Spinal cord (tissue), 10 donors: ENCODE measurements at places on chromosomes 1 and 21. TPM values are rescaled to one million over a fixed set of nuclear protein-coding genes. Genes with fewer than 3 reads are reported as not detected.
A peak's percentile ranks its signal among the peaks of the same experiment; 100 is the strongest.

Gene IFI44L
- polyA plus RNA-seq: 19.6 TPM

Gene IGSF9
- 4.0 TPM for polyA plus RNA-seq

Gene LCE2A
- polyA plus RNA-seq: not detected

Gene SPRR1A
- polyA plus RNA-seq: not detected

Gene ATP1A2
- 440 TPM for polyA plus RNA-seq

Gene TMEM52
- 9.0 TPM for polyA plus RNA-seq

Gene NHLH1
- polyA plus RNA-seq: 5.2 TPM

Gene CBR3
- 2.4 TPM for polyA plus RNA-seq

DNA sequence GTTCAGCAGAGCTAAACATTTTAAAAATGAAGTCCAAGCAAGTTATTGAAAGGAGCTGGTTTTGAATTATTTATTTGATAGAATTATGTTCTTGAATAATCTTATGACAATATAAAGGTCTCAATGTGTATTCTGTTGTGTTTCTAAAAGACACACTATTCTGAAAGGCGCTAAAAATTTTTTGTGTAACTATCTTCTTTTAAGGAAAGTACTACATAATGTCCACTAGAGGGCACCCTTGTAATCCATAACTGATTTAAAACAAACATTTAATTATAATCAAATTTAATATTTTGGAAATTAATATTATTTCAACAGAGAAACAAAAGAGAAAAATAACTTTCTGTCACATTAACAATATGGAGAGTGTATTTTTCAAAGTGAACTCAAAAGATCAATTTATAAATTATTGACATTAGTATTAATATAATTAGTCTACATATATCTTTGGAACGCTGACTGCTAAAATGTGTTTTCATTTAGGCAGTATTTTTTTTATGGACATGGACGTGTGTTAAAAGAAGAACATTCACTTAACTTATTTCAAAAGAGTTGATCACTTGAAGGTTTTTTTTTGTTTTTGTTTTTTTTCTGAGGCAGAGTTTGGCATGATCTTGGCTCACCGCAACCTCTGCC lies 248.4 kb downstream of the DENND1B start:
- no peaks in the 10 kb centered on the region for H3K4me1 ChIP-seq
- H3K36me3 ChIP-seq: no peaks in the 10 kb centered on the region
- no peak overlapping the region for H3K4me3 ChIP-seq
- DNase-seq: peak; percentile 24

GRCh38 chr1:62809788-62810187 lies 25.9 kb downstream of the ATG4C start:
- H3K36me3 ChIP-seq: no peaks in the 10 kb centered on the region
- H3K4me3 ChIP-seq: no peak overlapping the region
- no peak for DNase-seq
- H3K4me1 ChIP-seq: no peaks in the 10 kb centered on the region

GRCh38 chr1:230280906-230281413 lies 145.2 kb downstream of the PGBD5 start:
- H3K36me3 ChIP-seq: peaks cover 59% of the 10 kb centered on the region
- DNase-seq: no peak
- no peaks in the 10 kb centered on the region for H3K27me3 ChIP-seq
- H3K4me3 ChIP-seq: no peak overlapping the region

DNA sequence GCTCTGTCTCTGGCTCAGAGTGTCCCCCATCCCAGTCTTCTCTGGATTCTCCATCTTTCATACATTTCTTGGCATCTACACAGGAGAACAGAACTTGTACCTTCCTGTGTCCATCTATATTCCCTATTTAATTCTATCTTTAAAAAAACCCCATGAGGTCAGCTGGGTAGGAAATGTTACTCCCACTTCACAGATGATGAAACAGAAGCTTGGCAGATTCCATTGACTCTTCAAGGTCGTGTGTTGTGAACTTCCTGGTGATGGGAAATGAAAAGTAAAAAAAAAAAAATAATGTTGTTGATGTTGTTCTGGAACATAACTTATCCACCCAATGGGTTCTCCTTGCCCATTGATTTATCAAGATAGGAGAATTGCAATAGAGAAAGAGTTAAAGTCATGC lies 8.9 kb downstream of the CHI3L2 start:
- H3K27me3 ChIP-seq: peaks cover 2% of the 10 kb centered on the region
- H3K36me3 ChIP-seq: no peaks in the 10 kb centered on the region
- DNase-seq: no peak

DNA sequence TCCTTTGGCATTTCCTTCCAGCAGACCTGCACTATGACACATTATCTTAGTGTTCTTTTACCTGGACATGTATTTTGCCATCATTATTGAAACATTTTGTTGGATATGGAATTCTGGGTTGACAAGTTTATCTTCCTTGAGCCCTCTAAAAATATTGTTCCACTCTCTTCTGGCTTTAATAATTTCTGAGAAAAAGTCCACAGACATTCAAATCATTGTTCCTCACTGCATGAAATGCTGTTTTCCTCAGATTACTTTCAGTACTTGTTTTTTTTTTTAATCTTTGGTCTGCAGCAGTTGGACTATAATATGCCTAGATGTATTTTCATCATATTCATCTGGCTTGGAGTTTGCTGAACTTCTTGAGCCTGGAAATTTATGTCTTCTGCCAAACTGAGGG lies 88.7 kb downstream of the HLCS start:
- no peak overlapping the region for H3K27ac ChIP-seq
- no peak for DNase-seq
- no peaks in the 10 kb centered on the region for H3K27me3 ChIP-seq
- H3K36me3 ChIP-seq: peaks cover 7% of the 10 kb centered on the region
- no peaks in the 10 kb centered on the region for H3K4me1 ChIP-seq

- no peaks in the 10 kb centered on the region for H3K36me3 ChIP-seq
- H3K4me3 ChIP-seq: no peak overlapping the region
- no peaks in the 10 kb centered on the region for H3K27me3 ChIP-seq
- no peak overlapping the region for H3K27ac ChIP-seq
These were observed 94.8 kb upstream of the PRMT6 start for GRCh38 chr1:106961646-106962045.

GRCh38 chr1:233647073-233647472 lies 33.2 kb downstream of the KCNK1 start:
- H3K36me3 ChIP-seq: no peaks in the 10 kb centered on the region

DNA sequence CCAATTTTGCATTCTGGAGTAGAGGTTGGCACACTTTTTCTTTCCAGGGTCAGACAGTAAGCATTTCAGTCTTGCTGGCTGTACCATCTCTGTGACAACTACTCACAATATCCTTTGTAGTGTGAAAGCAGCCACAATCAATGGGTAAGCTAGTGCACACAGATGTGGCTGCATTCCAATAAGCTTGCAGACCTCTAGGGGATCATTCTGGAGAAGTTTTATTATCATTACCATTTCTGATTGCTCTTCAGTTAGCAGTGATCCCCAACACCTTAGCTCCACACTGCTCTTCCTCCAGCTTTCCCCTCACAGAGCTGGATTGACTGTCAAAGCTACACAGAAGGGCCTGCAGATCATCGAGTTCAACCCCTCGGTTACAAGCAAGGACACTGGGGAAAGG lies 9.1 kb downstream of the RXRG start:
- H3K4me3 ChIP-seq: no peak overlapping the region
- peaks cover 18% of the 10 kb centered on the region for H3K4me1 ChIP-seq
- peak; percentile 90 for DNase-seq

GRCh38 chr1:167775178-167775577 lies 53.4 kb downstream of the MPZL1 start:
- H3K36me3 ChIP-seq: peaks cover 11% of the 10 kb centered on the region
- no peak overlapping the region for H3K27ac ChIP-seq
- DNase-seq: no peak

GRCh38 chr1:82491301-82492048 lies 690.7 kb downstream of the ADGRL2 start:
- H3K27ac ChIP-seq: no peak overlapping the region
- H3K27me3 ChIP-seq: no peaks in the 10 kb centered on the region
- H3K36me3 ChIP-seq: no peaks in the 10 kb centered on the region
